ENCODE measurements at places on chromosomes 1 and 21. TPM values are rescaled to one million over a fixed set of nuclear protein-coding genes. Genes with fewer than 3 reads are reported as not detected.

Gene ACTN2
- not detected for total RNA-seq

Gene AMPD1
- not detected for total RNA-seq

Gene IGSF21
- not detected for total RNA-seq

Gene OMA1
- total RNA-seq: 30.2 TPM

Gene TMEM269
- 0.30 TPM for total RNA-seq

Data from activated naive CD4-positive, alpha-beta T cell treated with anti-CD3 and anti-CD28 coated beads, Interleukin-2, amount 10 ng/mL, durations not matched to agents 5 hours and 36 hours (primary cell).